ENCODE measurements at places on chromosomes 7 and 10.
A peak's percentile ranks its signal among the peaks of the same experiment; 100 is the strongest.

- DNase-seq = no peak
Measured at GRCh38 chr10:1256432-1256725, 200.2 kb downstream of the WDR37 start.

GRCh38 chr10:123422261-123422660, 243.9 kb upstream of the GPR26 start:
- no peak for DNase-seq

GRCh38 chr10:2509081-2509531, 558.2 kb upstream of the PFKP start:
- no peak for DNase-seq

DNA sequence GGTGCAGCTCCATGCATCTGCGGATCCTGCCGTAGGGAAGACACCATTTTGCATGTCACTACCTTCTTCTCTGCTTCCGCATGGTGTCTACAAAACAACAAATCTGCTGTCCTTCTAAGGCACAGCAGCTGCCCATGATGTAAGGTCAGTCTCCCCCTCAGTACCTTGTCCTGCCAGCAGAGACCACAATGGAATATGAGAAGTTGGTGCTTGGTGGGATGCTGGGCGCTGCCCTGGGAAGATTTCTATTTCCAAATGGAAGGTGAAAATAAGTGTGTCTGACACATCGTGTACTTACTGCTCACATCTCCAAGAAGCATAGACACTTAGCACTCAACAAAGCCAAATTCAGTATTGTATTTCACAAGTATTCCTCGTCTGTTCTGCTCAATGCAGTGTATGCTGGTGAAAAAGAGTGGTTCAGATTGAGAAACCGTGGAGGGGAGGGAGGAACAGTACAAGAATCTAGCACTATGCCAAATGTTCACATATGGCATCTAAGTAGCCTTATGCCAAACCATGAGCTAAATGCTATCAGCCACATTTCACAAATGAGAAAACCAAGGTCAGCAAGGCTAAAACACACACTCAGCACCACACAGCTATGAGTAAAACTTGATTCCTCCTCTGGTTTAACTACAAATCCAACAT, 95.0 kb downstream of the GRB10 start:
- DNase-seq = no peak

GRCh38 chr10:89144836-89145235, 62.3 kb downstream of the CH25H start:
- DNase-seq = no peak

GRCh38 chr10:111968647-111969046, 214.9 kb downstream of the GPAM start:
- no peak for DNase-seq

GRCh38 chr10:8042721-8043568, 11.5 kb upstream of the GATA3 start:
- peak; percentile 49 for DNase-seq

GRCh38 chr7:3912291-3912690, 611.2 kb downstream of the SDK1 start:
- DNase-seq = no peak

GRCh38 chr7:24328050-24328449, 44.1 kb downstream of the NPY start:
- DNase-seq = no peak

DNA sequence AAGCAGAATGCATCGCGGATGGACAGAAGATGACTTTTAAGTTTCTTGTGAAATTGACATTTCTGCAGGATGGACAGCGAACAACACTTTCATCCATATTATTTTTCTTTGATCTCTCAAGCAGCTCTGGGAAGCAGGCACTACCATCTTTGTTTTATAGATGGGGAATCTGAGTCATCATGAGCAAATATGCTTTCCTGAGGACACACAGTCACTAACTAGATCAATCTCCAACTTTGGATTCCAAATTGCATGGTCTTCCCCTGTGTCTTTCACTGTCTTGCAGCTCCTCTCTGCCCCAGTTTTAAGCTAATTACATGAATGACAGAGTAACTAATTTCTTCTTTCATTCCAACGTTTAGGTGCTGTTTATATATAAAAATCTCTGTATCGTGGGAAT, 201.5 kb downstream of the ADAM12 start:
- DNase-seq = no peak

DNA sequence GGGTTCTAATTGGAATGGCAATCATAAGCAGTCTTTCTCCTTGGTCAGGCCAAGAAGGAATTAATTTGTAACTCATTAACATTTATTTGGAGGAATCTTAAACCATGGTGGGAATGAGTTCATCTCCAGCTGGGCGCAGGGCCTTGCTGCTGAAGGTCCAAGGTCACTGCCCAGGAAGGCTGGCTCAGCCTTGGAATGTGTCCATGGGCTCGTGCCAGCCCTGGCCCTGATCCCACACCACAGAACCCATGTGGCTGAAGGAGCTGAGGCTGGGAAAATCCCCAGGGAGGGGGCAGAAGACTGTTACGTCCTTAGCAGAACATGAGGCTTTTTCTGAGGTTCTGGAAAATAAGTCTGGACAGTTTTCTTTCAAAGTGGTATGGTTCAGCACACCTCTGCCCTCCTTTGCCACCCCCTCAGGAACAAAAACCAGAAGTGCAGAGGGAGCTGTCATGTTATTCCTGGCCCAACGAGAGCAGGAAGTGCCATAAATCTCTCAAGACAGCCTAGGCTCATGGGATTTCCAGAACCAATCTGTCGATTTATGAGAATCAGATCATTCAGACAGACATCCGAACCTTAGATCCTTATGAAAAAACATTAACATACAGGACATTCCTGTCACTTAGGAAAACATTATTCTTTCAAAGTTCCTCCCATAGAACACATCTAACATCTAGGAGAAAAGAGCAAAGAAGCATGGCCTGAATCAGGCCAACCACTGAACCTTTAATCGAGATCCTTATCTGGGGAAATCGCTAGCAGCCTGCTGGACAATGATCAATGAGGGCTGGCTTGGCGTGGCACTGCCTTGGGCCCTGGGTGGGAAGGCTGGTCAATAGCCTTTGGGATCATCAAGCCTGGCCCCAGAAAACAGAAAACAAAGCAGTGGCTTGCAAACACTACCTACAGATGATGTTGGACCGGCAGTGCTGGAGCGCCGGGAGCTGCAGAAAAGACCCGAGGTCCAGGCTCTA, 134.3 kb downstream of the TAX1BP1 start:
- no peak for DNase-seq

- no peak for DNase-seq
Measured at GRCh38 chr10:6218692-6219493, 16.2 kb downstream of the PFKFB3 start.

- DNase-seq = peak; percentile 81
Measured at GRCh38 chr7:43647339-43647672, 64.4 kb downstream of the STK17A start.

DNA sequence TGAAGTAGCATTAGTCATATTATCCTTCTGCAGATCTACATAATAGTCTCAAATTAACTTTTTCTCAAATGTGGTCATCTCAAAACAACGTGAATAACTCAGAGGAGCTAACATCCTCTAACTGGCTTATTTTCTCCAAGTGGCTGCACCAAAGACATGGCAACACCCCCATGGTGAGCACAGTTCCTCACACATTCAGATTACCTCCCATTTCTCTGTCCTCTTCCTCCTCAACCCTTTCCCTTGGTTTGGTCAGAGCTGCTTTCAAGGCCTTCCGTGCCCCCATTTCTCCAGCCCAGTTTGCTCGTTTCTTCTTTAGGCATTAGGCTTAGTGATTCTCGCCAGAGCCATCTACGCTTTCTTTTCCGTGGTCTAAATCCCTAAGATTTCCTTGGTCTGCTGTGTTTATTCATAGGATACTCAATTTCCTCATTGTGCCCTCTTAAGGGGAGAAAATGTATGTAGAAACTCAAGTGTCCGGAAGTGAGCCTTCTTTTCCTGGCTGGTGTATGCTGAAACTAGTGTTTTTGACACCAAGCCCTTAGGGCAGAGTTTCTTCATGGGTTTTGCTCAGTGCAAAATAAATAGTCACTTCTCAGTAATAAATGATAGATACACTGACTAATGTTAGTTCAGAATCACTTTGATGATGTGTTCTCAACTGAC, 2.6 kb downstream of the MET start:
- DNase-seq = no peak

GRCh38 chr10:28850784-28851183, 173.5 kb downstream of the BAMBI start:
- no peak for DNase-seq

GRCh38 chr10:17645621-17646345, 1.8 kb downstream of the STAM start:
- DNase-seq = no peak

DNA sequence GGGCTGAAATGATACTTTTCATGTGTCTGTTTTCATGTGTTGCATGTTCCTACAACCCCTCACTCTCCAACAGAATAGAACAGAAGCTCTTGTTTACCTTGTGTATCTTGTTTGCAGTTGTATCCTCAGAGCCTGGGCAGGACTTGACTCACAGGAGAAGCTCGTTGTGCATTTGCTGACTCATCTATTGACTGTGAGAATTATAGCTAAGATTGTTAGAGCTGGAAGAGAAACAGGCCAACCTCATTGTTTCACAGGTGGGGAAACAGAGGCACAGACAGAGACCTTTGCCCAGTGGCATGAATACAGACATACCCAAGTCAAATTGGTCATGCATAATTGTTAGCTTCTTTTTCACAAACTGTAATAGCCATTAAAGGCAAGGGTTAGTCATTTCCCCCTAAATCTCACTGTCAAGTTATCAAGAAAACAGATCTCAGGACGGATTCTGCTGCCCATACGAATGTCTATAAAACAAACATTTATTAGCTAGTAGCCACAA, 4.6 kb upstream of the TSPAN15 start:
- no peak for DNase-seq

DNA sequence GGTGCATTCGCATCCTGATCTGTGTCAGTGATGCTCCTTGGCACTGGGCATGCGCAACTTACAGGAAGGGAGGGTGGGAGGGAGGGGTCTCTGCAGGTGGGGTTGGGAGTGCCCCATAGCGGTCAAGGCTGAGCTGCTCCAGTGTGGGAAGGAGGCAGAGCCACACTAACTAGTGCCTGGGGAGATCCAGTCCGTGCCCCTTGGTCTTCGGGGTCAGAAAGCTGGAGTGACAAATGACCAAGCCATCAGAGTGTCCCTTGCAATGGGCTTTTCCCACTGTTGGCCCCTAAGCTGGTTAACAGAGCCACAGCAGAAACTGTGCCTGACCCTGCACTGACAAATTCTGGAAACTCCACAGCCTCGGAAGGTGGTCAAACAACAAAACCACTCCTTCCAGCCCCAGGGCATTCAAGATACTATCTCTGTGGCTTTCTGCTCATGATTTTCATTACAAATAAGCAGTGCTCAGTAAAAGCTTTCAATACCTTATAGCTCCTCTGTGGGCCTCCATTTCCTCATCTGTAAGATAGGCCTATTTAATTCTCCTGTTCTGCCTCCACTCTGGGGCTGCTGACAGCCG, 138.1 kb upstream of the UNC5B start:
- peak; percentile 78 for DNase-seq

DNA sequence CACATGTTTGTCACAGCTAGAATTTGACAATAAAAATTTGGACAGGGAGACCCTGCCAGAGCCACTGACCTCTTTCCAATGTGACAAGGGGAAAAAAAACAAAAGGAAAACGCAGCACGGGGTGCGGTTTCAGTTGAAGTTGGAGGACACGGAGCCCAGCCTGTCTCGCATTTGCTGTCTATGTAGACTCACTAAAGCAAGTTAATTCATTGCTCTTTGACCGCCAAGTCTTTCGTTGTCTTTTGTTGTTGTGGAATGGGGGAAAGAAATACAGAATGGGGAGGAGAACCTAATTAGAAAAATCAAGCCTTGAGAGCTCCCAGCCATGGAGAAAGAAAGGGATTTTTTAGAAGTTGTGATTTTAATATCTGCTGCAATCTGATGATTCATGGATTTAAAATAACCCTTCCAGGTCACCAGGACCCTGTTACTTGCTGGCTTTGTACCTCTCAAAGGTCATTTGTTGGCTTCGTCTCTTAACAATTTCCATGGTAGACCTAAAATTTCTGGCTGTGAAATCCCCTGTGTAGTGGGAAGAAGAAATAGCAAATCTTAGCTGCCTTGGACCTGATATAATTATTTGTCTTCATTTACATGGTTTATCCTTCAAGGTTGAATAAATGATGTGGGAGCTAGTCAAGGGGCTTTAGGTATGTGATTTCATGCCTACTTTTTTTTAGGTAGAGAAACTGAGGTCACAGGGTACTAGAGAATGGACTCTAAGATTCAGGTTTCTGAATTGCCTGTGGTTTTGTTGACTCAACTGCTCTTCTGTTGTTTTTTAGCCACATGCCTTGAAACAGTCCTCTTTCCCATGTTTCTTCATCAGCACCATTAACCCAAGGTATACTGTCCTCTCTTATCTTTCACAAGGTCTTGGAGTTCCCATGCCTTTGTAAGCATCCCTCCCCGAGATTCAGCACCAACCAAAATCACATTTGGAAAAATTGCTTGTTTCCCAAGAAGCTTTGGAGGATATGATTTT, 78.7 kb downstream of the TCF7L2 start:
- no peak for DNase-seq

DNA sequence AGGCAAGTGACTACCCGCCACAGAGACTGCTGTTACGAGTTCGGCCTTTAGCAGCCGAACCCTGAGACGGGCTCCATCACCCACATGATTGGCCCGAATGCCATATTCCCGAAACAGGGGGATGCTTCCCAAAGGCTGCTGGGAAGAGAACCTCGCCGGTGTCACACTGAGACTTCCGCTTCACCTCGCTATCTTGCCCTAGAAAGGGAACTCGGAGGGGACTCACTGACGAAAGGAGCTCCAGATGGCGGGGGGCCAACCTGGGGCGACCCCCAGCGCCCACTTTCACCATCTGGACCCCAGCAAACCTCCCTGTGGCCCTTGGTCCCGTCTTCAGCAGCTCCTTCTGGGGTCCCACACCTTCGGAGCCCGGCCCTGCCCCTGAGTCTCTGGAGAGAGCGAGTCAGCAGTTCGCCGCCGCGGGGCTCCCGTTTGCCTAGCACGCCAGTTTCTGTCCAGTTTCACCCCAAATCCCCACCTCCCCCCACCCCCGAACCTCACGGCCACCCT, 529 bp downstream of the HPS1 start:
- DNase-seq = peak; percentile 45

DNA sequence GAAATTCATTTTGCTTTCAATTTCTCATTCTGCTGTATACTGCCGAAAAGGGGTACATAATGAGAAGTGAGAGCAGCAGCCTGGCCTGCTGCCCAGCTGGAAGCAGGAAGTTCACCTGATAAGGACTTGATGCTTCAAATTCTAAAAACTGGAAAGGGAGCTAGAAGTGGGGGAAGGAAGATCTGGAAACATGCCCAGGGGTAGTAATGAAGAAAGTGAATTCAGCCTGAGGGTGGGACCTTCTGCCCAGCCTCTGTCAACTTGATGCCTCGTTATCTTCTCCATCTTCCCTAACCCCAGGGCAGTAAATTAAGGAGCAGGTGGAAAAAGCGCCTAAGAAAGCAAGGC, 69.4 kb downstream of the ARMH3 start:
- no peak for DNase-seq

- DNase-seq = no peak
Measured at GRCh38 chr10:26843736-26844135, 17.0 kb downstream of the ABI1 start.

DNA sequence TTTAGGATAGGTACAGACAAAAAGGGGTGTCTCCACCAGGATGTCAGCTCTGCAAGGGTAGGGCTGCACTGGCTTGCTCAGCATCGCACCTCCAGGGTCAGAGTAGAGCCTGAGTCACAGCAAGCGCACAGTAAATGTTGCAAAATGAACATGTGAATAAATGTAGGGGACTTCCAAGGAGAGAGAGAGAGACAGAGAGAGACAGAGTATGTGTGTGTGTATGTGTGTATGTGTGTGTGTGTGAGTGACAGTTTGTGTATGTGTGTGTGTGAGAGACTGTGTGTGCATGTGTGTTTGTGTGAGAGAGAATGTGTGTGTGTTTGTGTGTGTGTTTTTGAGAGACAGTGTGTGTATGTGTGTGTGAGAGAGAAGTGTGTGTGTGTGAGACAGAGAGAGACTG, 163.3 kb downstream of the RPS24 start:
- DNase-seq = no peak

Measured in H9 (cell line).